Activated naive CD4-positive, alpha-beta T cell (primary cell): ENCODE measurements at places on chromosomes 1 and 21.

DNA sequence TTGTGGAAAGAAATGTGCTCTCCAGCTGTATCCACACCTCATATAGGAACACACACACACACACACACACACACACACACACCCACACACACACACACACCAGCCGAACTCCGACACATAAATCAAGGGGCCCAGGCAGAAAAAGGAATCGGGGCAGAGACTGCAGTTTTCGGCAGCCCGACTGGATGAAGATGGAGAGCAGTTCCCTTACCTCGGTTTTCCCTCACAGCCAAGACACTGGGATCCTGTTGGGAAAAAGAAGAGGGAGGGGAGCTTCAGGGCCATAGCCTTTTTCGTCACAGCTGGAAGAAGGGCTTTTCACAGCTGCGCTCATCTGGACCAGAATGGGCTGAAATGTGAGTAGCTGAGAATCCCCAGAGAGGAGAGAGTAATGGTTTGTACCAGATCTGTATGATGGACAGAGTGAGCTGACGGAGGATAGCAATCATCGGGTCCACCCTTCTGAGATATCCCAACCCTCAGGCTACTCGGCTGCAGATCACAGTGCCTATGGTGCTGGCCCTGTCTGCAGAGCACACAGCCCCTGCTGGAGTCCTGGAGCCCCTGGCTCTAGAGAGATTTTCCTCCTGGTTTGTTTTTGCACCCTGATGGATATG lies 37.7 kb downstream of the PIK3C2B start:
- no peak for DNase-seq

DNA sequence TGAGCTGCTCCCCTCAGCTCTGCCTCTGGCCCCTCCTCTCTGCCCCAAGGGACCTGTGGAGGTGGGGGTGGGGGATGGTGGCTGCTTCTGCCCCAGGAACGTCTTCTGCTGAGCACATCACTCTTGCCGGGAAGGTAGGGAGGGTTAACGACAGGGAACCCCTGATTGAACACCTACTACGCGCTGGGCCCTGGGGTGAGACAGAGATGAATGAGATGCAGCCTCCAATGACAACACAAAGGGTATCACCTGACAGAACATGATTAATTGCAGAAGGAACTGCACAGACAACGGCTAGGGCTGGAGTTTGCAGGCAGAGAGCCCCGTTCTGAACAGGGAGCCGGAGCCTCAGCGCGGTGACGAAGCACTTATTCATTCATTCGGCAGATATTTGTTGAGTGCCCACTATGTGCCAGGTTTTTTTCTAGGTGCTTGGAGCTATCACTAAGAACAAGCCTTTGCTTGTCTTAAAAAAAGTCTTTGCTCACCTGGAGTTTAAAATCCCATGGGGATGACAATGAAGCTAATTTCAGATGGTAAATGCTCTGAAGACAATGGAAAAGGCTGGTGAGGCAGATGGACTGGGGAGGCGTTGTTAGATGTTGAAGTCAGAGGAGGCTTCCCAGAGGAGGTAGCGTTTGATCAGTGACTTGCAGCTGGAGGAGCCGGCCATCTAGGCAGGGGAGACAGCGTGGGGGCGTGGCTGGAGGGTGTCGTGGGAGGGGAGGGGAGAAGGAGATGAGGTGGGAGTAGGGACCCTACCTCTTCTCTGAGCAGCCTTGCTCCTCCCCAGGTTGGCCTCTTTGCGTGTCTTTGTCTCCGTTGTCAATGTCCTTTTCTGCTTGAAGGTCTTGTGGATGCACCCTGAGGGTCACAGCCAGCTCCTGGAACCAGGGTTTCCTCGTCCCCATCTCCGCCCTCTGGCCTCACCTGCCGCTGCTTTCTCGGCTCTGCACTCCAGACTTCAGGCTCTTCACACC lies 103.1 kb upstream of the CSF3R start:
- no peak for DNase-seq

DNA sequence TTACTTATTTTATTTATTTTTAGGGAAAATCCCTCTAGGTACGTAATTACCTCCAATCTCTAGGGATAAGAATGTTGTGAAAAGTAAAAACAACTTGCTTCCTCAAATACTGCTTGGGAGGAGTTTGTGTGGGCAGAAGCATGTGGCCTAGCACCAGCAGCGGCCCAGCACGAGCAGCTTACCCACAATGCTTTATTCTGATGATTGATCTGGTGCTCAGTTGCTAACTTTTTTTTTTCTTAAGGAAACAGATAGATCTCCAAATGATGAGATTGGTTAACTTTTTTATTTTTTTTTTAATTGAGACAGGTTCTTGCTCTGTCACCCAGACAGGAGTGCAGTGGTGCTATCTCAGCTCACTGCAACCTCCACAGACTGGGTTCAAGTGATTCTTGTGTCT lies 4.2 kb downstream of the CLIC6 start:
- no peak for DNase-seq

DNA sequence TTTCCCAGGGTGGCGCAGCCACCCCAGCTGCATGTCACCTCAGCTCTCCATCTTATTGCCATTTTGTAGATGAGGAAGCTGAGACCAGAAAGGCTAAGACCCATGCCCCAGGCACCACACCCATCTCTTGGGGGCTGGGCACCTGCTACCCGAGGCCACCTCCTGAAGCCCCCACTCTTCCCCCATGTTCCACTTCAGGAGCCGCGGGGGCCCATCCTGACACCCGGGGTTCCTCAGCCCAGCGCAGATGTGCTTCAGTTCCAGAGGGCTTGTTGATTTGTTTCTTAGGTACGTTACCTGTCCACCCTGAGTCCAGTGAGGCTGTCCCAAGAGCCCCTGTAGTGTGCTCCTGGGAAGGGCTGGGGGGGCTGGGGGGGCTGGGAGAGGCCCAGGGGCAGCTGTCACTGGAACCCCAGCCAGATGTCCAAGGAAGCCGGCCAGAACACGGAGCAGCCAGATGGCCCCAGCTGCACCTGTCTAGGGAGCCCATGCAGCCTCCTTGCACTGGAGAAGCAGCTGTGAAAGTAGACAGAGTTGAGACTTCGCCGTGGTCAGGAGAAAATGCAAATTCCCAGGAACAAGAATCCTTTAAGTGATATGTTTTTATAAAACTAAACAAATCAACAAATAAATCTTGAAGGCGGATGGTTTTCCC lies 17.1 kb upstream of the CCDC27 start:
- DNase-seq, result no peak

DNA sequence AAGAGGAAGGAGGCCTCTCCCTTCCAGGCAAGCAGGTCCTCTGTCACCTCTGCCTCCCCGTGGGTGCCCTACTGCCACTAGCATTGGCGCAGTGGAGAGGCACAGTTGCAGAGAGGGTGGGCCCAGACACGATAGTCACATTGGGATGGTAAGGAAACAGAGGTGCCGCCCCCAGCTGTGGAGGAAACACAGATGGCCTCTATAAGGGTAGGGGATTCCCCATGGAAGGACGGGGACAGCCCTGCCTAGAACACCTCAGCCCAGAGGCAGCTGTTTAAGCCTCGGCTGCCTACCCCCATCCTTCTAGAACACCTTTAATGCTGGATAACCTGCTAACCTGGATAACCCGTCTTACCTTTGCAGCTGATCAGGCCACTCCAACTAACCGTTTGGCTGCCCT lies 65.7 kb upstream of the CNTN2 start:
- no peak for DNase-seq

GRCh38 chr1:244444854-244445253 lies 6.9 kb downstream of the ADSS2 start:
- DNase-seq, result no peak

- DNase-seq, result no peak
Observed at GRCh38 chr21:37358397-37358796, 8.2 kb upstream of the DYRK1A start.

GRCh38 chr1:60989749-60990713 lies 92.3 kb upstream of the NFIA start:
- DNase-seq, result no peak

DNA sequence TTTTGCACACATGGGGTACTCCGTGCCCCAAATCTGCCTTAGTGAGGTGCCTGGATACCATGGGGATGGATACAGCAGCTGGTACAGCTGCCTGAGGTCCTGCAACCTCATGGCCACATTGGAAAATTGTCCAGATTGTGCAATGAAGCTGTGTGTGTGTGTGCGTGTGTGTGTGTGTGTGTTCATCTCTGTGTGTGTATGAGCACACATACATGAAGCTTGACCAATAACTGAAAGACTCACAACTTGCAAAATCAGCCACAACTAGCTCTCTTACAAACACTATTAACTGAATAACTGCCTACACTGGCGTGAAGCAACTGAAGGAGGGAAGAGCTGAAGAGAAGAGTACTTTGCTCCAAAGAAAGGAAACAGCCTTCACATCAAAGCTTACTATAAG lies 78.1 kb downstream of the ERG start:
- no peak for DNase-seq

DNA sequence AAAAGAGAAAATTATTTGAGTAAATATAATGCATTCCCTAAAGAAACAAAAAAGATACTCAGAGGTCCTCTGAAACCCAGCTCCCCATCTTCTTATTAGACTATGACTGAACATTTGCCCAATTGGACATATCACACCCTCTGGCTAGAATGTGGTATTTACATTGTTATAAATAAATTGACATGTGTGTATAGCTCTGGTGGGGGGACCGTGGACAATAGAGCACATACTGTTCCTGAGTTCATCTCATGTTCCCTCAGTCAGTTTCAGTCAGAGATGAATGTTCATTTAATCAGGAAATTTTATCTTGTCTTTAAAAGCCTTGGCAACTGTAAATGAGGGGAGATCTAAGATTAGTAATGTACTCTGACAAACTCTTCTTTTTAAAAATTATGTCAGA lies 459.3 kb upstream of the ADAMTS5 start:
- no peak for DNase-seq

GRCh38 chr1:226064816-226065248 lies 2.3 kb downstream of the H3-3A start:
- DNase-seq, result no peak

- no peak for DNase-seq
Observed at GRCh38 chr1:85042413-85042812, 5.9 kb downstream of the MCOLN3 start.
